Stimulated activated CD4-positive, alpha-beta T cell treated with anti-CD3 and anti-CD28 coated beads, TNF-alpha, amount 100 ng/mL, for 48 hours (primary cell): ENCODE measurements at places on chromosomes 2 and 18.

DNA sequence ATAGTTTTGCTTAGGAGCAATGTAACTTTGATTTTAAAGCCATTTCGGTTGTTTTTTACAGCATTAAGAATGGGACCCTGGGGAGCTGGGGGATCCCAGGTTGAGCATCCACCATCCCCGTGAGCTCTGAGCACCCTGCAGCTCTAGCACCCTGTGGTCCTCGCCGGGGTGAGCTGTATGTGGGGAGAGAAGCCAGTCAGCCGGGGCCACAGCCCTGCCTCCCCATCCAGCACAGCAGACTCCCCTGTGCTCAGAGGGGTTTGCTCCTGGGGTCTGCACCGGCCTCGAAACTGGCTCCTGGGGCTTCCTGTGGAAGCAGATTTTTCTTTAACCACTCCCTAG lies 1.3 kb downstream of the COL6A3 start:
- no peak for DNase-seq

DNA sequence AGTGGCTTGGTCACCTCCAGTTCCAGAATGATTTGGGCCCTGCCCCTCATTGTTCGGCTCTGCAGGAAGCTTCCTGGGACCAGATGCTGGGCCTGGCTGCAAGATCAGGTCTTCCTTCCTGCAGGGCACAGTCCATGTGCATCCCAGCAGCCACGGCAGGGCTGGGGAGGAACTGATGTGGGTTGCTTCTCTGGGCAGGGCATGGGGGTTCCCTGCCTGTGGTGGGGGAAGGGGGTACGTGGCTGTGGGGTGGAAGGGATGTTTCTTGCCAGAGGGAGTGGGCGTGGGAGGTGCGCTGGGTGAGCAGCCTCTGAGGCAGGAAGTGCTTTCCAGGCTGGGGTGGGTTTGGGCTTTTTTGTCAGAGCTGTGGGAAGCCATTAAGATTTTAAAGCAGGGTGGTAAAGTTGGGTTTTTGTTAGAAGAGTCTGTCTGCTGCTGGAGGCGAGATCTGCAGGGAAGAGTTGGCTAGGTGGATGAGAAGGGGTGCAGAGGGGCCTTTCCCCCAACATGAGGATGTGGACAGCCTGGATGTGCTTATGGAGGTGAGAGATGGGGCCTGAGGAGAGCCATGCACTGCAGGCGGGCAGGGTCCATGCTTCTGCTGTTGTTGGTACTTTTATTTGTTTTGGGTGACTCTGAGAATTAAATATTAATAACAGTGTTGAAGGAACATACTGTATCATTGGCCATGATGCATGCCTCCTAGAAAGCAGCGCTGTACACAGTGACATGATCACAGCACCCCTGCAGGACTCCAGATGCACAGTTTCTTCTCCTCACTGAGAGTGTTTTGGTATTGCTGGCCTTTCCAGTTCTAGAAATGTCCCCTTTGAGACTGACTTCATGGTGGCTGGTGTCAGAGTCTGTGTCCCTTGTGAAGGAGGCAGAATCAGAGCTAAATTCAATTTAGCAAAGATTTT lies 45.3 kb downstream of the DGKD start:
- DNase-seq: no peak

DNA sequence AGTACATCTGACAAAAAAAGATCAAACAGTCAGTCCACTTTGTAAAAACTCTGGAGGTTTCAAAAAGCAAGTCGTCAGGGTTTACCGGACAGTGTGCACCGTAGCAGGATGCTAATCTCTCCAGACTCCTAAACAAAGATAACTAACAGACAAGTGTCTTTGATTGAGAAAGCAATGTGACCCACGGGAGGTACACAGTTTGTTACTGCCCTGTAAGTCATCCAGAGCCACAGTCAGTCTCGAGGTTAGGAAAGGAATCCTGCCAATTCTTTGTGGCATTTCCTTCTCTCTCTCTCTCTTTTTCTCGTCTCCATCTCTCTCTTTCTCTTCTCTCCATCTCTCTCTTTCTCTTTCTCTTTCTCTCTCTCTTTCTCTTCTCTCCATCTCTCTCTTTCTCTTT lies 42.8 kb downstream of the LRRTM4 start:
- no peak for DNase-seq

GRCh38 chr2:26245810-26246209 lies 1.1 kb downstream of the HADHB start:
- no peak for DNase-seq

GRCh38 chr2:36785179-36785795 lies 88.8 kb downstream of the VIT start:
- peak; percentile 43 for DNase-seq

DNA sequence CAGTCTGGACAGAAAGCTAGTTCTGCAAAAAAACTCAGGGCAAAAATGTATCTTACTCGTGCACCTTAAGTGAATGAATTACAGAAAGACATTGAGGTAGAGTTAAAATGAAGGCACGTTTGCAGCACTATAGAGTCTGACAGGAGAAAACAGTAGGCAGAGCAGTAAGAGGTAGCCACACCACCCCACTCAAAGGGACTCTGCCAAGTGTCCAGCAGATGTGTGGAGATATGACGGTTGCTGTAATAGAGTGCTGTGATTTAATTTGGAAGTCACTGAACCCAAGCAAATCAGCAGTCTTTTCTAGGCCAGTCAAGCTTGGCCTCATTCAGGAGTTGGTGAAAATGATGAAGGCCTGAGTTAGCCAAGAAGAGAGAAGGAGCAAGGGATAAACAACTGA lies 464.4 kb downstream of the PTPRM start:
- DNase-seq: no peak

- no peak for DNase-seq
These were observed at the start of gene ATP8B1 for GRCh38 chr18:57803103-57803969. Gene ATP8B1, minus strand, starts transcription at chr18:57803315. Its CDS starts 71,508 bp downstream, at chr18:57731807.

- DNase-seq: no peak
These were observed 1328.9 kb upstream of the TMEFF2 start for GRCh38 chr2:193523662-193524061.

DNA sequence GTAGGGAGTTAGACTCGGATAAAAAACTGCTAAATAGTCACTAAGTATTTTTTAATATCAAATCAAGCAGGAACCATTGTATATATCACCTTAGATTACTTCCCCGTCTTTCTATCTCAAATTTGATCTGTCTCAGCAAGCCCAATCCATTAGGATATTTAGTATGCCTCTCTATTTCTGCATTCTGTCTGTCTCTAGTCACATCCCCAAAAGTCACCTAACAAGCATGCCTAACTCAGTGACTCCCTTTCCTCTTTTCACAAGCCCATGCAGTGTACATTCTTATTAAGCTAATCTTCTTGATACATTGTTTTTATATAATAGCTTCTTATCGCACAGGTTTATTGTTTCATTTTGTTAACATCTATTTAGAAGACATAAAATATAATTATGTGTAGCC lies 57.8 kb downstream of the PDE1A start:
- no peak for DNase-seq

DNA sequence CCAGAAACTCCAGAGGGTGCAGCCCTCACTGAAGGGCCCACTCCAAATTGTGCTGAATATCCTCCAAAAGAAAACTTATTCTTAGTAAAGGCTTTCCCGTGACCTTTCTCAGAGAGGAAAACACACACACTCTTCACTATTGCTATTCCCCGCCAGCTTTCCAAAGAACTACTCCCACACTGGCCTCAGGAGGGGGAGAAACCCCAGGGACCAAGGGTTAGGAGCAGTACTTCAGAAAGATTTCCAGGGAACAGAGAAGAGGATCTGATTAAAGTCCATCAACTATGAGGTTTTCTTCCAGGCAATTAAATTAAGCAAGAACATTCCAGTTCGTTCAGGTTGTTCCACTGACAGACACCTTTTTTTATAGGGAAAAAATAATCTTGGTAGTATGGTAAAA lies 150.2 kb downstream of the TTC32 start:
- DNase-seq: no peak

GRCh38 chr2:212540341-212540740 lies 1.7 kb upstream of the ERBB4 start:
- no peak for DNase-seq

GRCh38 chr18:46877329-46877987 lies 39.8 kb downstream of the PIAS2 start:
- no peak for DNase-seq

- DNase-seq: no peak
These were observed 122.5 kb downstream of the FOXI3 start for GRCh38 chr2:88329815-88330603.

- no peak for DNase-seq
These were observed 506.6 kb downstream of the NR4A2 start for GRCh38 chr2:155825876-155826275.
